ENCODE measurements at places on chromosomes 12 and 14.
A peak's percentile ranks its signal among the peaks of the same experiment; 100 is the strongest.

DNA sequence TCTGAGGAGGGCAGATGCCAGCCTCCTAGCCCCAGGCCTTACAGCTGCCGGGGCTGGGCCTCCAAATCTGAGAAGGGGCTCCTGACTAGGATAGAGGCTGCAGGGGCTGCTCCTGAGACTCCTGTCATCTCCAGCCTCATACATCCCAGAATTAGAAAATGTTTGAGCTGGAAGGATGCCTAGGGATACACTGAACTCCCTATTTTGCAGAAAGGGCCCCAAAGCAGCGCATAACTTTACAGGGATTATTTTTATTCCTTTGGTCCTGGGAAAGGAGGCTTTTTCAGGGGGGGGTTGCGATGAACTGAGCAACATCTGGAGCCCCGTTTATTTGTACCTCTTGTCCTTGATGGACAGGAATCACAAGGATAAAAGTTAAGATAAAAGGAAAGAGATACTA, 35.9 kb upstream of the SLC38A2 start:
- no peak for DNase-seq

- DNase-seq = no peak
Measured at GRCh38 chr12:48029491-48030172, 25.4 kb upstream of the COL2A1 start.

DNA sequence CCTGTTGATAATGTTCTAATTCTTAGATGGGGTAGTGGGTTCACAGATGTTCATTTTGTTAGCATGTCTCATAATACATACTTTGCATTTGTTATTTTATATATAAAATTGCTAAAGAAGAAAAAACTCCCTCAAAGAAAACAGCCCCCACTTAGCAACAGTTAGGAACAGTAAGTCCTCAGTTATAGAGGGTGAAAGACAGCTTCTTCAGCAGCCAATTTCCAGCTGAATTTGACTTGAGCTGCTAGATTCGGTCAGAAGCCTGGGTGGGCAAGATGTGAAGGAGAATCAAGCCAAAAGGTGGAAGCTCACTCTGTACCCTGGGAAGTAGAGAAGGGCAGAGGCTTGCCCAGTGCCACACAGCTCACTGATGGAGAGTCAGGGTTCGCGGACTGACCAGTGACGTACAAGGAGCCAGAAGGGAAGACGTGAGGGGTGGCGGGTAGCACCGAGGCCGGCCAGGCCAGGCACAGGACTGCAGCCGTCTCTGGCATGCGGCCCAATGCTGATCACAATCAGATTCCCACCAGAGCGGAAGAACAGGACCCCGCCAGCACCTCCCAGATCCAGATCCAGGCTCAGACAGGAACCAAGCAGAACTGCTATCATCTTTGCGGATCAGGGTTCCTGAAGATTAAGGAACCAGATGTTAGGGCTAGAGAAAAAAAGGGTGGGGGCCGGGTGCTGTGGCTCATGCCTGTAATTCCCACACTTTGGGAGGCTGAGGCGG, 30.4 kb upstream of the VWF start:
- no peak for DNase-seq

GRCh38 chr12:128806573-128806972, 17.2 kb downstream of the SLC15A4 start:
- DNase-seq = no peak

GRCh38 chr14:90704738-90705392, 111.4 kb downstream of the TTC7B start:
- no peak for DNase-seq

DNA sequence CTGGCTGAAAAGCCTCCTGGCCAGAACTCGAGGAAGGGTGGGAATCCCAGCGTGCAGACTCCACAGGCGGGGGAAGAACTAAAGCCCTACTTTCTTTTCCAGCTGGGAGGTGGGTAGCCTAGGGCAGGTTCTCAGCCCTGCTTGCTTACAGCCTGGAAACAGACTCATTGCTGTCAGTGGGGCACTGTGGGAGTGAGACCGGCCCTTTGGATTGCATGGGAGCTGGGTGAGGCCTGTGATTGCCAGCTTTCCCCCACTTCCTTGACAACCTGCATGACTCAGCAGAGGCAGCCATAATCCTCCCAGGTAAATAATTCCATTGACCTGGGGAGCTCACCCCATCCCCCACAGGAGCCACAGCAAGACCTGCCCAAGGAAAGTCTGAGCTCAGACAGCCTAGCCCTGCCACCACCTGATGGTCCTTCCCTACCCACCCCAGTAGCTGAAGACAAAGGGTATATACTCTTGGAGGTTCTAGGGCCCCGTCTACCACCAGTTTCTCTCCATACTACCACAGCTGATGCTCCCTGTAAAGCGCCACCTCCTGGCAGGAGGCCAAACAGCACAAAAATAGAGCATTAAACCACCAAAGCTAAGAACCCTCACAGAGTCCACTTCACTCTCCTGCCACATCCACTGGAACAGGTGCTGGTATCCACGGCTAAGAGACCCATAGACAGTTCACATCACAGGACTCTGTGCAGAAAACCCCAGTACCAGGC, 294.1 kb downstream of the SEC23A start:
- no peak for DNase-seq

GRCh38 chr14:23359722-23360447, 5.1 kb downstream of the EFS start:
- no peak for DNase-seq

- no peak for DNase-seq
Measured at GRCh38 chr12:58712976-58713375, 207.3 kb downstream of the LRIG3 start.

DNA sequence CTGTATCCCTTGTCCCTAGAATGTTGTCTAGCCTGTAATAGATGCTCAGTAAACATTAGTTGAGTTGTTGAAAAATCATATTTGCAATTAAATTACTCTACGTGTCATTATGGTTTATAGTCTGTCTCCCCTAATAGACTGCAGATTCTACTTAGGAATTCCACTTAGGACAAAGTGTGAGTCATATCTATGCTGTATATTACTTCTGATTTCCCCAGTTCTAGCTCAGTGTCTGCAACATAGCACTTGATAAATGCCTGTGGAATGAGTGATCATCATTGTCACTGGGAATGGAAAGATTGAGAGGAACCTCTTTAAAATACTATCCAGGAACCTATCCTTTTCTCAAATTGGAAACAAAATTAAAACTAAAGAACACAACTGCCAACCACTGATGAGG, 99.3 kb downstream of the TBX5 start:
- peak; percentile 27 for DNase-seq

DNA sequence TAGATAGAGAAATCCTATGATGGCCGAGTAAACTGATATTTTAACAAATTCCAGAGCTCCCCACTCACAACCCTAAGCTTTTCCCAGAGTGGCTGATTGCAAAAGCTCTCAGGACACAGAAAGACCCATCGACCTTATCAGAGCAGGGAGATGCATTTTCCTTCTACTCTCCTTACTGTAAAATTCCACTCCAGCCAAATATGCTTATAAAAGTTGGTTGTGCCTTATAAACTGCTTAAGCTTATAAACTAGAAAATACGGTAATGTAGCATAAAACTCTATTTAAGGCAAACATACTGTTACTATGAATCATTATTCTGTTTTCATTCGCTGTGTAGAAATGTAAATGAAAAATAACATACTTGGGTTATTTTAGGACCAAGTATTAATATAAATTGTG, 41.6 kb upstream of the TRHDE start:
- DNase-seq = peak; percentile 32
